ENCODE measurements at places on chromosomes 1 and 21. TPM values are rescaled to one million over a fixed set of nuclear protein-coding genes. Genes with fewer than 3 reads are reported as not detected.

The VPS45 gene
- total RNA-seq: 39.0 TPM

DNA sequence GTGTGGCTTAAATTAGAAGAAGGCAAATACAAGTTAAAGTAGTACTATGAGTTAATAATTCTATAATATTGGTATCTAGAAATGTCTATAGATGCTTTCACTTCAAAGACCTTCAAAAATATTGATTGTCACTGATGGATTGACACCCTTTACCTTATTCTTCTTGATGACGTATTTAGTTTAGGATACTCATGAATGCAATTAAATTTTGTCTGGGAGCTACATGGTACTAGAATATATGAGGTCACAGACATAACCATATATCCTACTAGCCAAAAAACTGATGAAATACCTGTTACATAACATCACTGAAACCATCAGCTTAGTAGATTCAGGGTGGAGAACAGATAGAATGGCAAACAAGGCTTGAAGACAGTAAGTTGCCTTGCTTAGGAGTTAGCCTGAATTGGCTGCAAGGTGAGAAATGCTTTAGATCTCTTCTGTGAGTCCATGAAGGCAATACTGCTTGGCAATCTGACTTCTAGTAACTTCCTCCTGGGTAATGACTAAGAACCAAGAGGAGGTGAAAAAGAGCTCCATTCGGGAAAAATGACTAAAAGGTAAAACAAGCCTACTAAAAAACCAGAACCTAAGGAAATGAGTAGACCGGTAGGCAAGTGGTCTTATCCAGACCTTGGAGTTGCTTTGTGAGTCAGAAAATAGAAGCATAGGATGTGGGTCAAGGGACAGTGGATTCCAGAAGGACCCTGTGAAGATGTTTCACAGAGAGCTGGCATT lies 16.9 kb upstream of the ARHGAP29 start:
- H3K27ac ChIP-seq: no peak overlapping the region
- H3K4me3 ChIP-seq: no peak overlapping the region
- H3K27me3 ChIP-seq: peaks cover 23% of the 10 kb centered on the region
- H3K36me3 ChIP-seq: no peaks in the 10 kb centered on the region

GRCh38 chr1:36023098-36023769 lies 60.7 kb upstream of the TEKT2 start:
- no peaks in the 10 kb centered on the region for H3K4me1 ChIP-seq
- no peaks in the 10 kb centered on the region for H3K27me3 ChIP-seq
- DNase-seq: no peak

The CFHR1 gene
- not detected for total RNA-seq

DNA sequence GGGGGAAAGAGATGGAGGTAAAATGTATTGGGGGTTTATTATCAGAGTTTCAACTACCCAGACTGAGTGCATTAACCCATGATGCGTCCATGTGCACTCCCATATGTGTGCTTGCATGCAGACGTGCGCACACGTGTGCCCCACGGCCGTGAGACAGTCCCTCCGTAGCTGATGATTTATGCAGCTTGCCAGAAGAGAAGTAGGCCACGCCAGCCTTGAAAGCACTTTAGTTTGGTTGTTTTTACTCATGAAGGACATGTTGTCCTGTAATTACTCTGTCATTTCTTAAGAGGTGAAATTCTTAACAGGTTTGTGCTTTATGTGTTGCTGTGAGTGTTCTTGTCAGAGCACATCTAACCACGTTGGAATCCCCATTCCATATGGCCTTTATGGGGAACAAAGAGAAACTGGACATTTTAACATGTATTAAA lies 467.8 kb downstream of the LMO4 start:
- H3K27ac ChIP-seq: no peak overlapping the region
- H3K27me3 ChIP-seq: no peaks in the 10 kb centered on the region
- H3K4me1 ChIP-seq: no peaks in the 10 kb centered on the region
- no peak overlapping the region for H3K4me3 ChIP-seq
- DNase-seq: no peak

GRCh38 chr1:196651637-196652215 lies at the start of gene CFH:
Gene CFH (plus strand): TSS chr1:196652043. CDS start chr1:196652118, 75 bp downstream.
- no peaks in the 10 kb centered on the region for H3K4me1 ChIP-seq
- no peak within 1 kb of the TSS for H3K27ac ChIP-seq
- no peak for DNase-seq

- DNase-seq: no peak
- H3K27me3 ChIP-seq: no peaks in the 10 kb centered on the region
- peaks cover 78% of the 10 kb centered on the region for H3K36me3 ChIP-seq
- H3K27ac ChIP-seq: no peak overlapping the region
- no peak overlapping the region for H3K4me3 ChIP-seq
- no peaks in the 10 kb centered on the region for H3K4me1 ChIP-seq
Measured at GRCh38 chr1:85638412-85638811, 57.9 kb downstream of the CCN1 start.

DNA sequence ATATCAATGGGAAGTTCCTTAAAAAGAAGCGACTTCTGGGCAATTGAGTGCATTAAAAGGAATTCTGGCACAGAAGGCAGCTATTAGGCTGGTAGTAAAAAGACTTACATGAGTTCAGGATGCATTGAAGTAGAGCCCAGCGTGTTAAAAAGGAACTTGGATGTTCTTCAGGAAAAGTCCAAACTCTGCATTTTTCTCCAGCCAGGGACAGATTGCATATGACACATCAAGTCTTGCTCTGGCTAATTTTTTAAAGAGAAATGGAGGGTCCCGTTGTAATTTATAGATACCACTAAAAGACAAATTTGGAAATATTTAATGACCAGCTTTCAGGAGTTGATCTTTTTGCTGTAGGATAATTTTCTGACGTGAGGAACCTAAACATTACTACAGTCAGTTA lies 1.2 kb downstream of the TPRG1L start:
- H3K27me3 ChIP-seq: no peaks in the 10 kb centered on the region
- H3K27ac ChIP-seq: peak overlapping the region; percentile 6
- peak overlapping the region; percentile 95 for H3K4me3 ChIP-seq
- DNase-seq: no peak
- peaks cover 43% of the 10 kb centered on the region for H3K36me3 ChIP-seq
- H3K4me1 ChIP-seq: peaks cover 42% of the 10 kb centered on the region

GRCh38 chr21:21268061-21268471 lies 269.9 kb downstream of the NCAM2 start:
- H3K27ac ChIP-seq: no peak overlapping the region
- H3K27me3 ChIP-seq: no peaks in the 10 kb centered on the region
- H3K36me3 ChIP-seq: no peaks in the 10 kb centered on the region
- no peaks in the 10 kb centered on the region for H3K4me1 ChIP-seq

The CD160 gene
- not detected for total RNA-seq

DNA sequence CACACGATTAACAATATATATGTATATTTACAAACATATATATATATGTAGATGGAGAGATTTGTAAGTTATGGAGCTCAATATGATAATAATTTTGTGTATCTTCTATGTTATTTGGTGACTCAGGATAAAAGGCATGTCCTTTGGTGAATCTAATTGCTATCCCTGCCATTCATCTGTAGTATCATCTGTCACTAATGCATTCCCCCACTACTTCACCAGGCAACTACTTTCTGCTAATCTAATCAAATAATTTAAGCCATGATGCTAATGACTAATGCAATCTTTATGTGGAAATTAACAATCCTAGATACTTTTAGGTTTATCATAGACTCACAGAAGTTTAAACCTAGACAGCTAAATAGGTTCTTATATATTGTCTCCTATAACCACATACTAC lies 1074.5 kb downstream of the PLA2G4A start:
- H3K4me3 ChIP-seq: no peak overlapping the region
- H3K4me1 ChIP-seq: no peaks in the 10 kb centered on the region
- no peak for DNase-seq
- H3K36me3 ChIP-seq: no peaks in the 10 kb centered on the region
- no peaks in the 10 kb centered on the region for H3K27me3 ChIP-seq

The GBP3 gene
- 15.5 TPM for total RNA-seq

The KCNA3 gene
- 20.0 TPM for total RNA-seq

GRCh38 chr21:25939396-25939761 lies 204.6 kb downstream of the GABPA start:
- peaks cover 4% of the 10 kb centered on the region for H3K4me1 ChIP-seq
- H3K36me3 ChIP-seq: no peaks in the 10 kb centered on the region
- H3K27ac ChIP-seq: no peak overlapping the region
- no peak overlapping the region for H3K4me3 ChIP-seq

The IGSF9 gene
- not detected for total RNA-seq

The POGZ gene
- total RNA-seq: 135 TPM

- H3K36me3 ChIP-seq: no peaks in the 10 kb centered on the region
- no peak overlapping the region for H3K4me3 ChIP-seq
- no peak for DNase-seq
- no peak overlapping the region for H3K27ac ChIP-seq
- no peaks in the 10 kb centered on the region for H3K4me1 ChIP-seq
Measured at GRCh38 chr1:229148041-229148671, 122.8 kb upstream of the RAB4A start.

The RIIAD1 gene
- not detected for total RNA-seq

The S100A14 gene
- total RNA-seq: not detected

DNA sequence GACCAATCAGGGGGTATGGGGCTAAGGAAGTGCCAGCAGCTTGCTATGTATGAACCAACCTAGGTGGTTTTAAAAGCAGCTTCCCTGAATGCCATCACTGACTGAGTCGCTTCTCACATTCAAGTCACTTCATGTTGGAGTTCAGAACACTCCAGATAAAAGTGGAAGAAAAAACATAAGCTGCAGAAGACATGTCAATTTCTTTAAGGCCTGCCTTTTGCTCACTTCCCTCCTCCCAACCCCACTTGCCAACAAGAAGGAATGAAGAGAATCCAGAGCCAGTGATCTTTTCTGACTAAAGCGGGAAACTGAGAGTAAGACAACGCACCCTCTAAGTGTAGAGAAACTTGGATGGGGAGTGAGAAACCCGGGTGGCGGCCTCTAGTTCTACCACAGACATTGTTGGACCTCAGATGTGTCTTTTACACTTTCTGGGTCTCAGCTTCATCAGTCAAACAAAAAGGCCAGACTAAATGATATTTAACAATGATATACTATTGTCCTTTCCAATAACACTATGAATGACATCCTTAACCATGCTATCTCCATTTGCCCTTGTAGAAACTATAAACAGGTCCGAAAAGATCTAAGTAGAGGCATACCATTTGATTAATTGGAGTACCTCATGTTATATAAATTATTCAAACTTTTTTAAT lies 54.1 kb downstream of the LUZP1 start:
- peaks cover 58% of the 10 kb centered on the region for H3K4me1 ChIP-seq
- H3K4me3 ChIP-seq: no peak overlapping the region
- peak overlapping the region; percentile 72 for H3K27ac ChIP-seq
- DNase-seq: no peak
- H3K36me3 ChIP-seq: no peaks in the 10 kb centered on the region

DNA sequence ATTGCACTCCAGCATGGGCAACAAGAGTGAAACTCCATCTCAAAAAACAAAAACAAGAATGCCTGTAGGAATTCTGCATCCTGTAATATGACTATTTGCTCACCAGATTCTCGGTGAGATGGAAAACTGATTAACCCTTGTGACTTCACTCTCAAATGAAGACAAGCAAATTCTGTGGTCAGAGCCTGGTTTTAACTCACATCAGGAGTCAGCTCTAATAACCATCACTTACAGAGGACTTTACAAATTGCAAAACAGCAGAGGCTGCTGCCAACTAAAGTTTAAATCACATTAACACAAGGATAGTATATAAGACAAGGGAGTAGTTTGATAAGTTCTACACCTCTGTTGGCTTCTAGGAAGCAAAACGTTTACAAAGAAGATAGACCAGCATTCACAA lies 35.7 kb upstream of the FAM163A start:
- H3K36me3 ChIP-seq: no peaks in the 10 kb centered on the region
- H3K4me3 ChIP-seq: no peak overlapping the region
- no peak for DNase-seq
- H3K27ac ChIP-seq: no peak overlapping the region
- H3K4me1 ChIP-seq: peaks cover 4% of the 10 kb centered on the region

DNA sequence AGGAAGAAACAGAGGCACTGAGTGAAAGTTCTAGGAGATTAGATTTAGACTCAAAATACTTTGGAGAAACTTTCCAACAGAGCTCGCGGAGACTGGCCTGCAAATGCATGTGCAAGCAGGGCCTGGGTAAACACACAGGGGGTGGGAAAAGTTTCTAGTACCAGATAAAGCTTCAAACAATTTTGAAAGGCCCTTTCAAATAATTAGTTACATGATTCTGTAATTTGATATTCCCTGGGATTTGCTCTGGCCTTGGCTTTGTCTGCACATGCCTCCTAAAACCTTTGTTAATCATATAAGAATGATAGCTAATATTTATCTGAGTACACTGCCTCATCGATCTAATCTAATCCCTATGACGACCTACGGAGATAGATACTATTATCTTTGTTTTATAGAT lies 31.3 kb downstream of the VTCN1 start:
- no peak overlapping the region for H3K4me3 ChIP-seq
- H3K27ac ChIP-seq: no peak overlapping the region
- H3K27me3 ChIP-seq: no peaks in the 10 kb centered on the region
- no peak for DNase-seq
